Activated T-cell treated with anti-CD3 and anti-CD28 coated beads for 48 hours (primary cell): ENCODE measurements at places on chromosomes 1 and 21.

GRCh38 chr1:41728403-41729202 lies 190.1 kb downstream of the HIVEP3 start:
- peak; percentile 74 for DNase-seq

DNA sequence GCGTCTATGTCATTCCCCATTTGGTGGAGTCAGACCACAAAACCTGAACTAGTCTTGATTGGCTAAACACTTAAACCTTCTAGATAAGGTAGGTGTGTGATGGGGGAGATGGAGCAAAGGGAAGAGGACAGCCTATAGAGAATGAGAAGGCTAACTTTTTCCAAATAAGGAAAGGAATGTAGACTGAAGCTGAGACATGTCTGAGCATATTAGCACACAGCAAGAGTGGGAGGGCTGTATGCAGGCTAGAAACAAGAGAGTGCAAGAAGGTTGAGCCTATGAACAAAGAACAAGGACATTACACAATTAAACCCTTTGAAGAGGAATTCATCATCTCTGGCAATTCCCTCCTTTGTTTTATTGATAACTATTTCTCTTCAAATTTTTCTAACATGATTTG lies 89.2 kb upstream of the OLFM3 start:
- DNase-seq, result no peak

DNA sequence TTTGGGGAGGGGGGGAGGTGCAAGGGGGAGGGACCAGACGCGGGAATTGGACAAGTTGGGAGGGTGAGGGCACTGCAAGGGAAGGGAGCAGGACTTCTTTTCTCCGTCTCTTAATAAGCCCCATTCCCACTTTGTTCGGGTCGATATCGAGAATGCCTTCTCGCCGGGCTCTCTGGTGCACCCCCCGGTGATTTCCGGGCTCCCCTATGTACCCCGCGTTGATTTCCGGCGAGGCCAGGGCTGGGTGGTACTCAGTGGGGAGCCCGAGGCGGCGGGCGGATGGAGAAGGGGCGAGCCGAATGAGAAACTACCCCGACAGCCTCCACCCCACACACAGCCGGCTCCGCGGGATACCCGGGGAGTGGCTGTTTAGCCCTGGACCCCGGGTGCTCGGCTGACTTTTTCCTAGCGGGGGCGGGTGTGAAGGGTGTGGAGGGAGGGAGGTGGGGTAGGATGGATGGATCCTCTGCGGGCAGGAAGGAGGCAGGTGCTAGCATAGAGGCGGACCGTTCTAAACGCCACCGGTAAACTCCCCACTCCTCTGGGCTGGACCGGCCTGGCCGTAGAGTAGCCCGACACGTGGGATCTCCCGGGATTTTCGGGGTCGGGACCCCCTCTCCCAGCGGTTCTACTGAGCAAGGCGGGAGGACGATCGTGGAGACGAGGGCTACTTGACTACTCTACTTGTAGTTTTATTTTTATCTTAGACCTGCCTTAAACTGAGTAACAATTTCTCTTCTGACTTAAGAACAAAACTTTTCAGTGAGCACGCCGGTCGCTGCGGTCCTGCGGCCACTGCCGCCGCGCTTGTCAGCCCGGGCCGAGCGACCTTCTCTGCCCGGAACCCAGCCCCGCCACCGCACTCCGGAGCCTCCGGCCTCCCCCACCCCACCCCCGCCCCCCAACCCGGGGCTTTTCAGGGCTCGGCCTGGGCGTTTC lies 1.0 kb downstream of the RNF220 start:
- DNase-seq, result no peak

- DNase-seq, result no peak
Measured at GRCh38 chr1:85047472-85048295, 616 bp downstream of the MCOLN3 start.

GRCh38 chr1:1290238-1290731 lies 10.0 kb downstream of the SCNN1D start:
- no peak for DNase-seq

GRCh38 chr1:176838276-176838995 lies 326.1 kb downstream of the ASTN1 start:
- no peak for DNase-seq

- DNase-seq, result peak; percentile 76
Measured at GRCh38 chr1:31939484-31940329, 1.5 kb upstream of the PTP4A2 start.

DNA sequence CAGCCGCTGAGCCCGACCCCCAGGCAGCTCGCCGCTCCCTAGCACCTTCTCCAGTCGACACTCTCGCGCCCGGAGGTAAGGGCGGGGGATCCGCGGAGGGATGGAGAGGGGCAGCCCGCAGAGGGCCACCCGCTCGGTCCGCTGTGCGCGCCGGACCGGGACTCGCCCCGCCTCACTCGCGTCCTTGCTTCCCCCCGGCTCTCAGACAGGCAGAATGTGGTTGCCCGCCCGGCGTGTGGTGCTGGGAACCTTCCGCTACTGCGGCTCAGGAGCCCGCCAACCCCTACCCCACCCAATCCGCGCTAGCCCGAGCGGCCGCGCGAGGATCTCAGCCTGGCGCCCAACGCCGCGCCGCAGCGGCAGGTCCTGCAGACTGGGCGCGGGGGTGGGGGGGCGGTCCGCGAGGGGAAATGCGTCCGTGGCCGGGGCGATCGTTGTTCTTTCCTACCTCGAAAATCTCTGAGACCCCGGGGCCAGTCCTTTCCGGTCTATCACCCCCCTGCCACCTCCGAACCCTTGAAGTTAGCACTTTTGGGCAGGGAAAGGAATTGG lies 404 bp downstream of the LRRC8C start:
- peak; percentile 56 for DNase-seq

GRCh38 chr1:219990782-219991510 lies 55.4 kb downstream of the EPRS1 start:
- DNase-seq, result no peak

GRCh38 chr1:12009318-12009947 lies 9.9 kb upstream of the MIIP start:
- no peak for DNase-seq

GRCh38 chr1:21378705-21379494 lies 61.0 kb upstream of the NBPF3 start:
- DNase-seq, result no peak

DNA sequence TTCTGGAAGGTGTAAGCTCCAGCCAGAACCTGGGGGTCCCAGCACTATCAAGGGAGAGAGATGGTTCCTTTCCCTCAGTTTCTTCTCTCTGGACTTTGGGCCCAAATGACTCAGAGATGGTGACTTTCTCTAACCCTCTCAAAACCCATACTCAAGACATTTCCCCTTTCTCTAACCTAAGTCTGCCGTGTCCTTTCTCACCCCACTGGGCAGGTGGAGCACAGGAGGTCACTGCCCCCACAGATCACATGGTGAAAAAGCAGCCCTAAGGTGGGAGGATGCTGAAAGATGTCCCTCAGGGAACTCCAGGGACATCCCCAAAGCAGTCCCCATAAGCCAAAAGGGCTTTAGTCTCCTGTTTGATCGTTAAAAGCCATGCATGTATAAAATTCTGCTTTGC lies 173.7 kb downstream of the HIVEP3 start:
- no peak for DNase-seq

- no peak for DNase-seq
Measured at GRCh38 chr1:88873737-88874349, 17.5 kb downstream of the GTF2B start.

DNA sequence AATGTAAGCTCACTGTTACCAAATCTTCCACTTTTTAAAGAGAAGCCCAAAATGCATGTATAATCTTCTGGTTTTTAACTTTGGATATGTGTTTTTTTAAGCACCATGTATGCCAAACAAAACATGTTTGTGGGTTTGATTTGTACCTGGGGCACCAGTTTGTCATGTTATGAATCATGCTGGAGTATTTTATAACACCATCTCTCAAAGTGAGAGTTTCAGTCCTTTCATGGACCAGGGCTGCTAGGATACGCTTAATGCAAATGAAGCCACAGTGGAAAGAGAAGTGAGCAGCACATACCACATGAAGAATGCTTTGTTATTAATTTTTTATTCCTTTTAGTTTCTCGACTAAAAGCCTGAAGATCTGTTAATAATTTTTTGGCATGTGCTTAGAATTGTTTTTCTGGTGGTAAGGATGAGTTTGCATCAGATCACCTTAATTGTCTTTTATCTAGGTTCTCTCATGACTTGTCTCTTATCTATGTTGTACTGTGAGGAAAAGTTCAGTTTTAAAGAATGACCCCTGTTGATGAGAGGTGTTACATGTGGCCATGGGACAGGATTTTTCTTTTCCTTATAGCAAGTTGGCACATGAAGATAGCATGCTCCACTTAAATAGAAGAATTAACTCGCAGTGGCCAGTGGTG lies 2.0 kb upstream of the RABGAP1L start:
- no peak for DNase-seq

DNA sequence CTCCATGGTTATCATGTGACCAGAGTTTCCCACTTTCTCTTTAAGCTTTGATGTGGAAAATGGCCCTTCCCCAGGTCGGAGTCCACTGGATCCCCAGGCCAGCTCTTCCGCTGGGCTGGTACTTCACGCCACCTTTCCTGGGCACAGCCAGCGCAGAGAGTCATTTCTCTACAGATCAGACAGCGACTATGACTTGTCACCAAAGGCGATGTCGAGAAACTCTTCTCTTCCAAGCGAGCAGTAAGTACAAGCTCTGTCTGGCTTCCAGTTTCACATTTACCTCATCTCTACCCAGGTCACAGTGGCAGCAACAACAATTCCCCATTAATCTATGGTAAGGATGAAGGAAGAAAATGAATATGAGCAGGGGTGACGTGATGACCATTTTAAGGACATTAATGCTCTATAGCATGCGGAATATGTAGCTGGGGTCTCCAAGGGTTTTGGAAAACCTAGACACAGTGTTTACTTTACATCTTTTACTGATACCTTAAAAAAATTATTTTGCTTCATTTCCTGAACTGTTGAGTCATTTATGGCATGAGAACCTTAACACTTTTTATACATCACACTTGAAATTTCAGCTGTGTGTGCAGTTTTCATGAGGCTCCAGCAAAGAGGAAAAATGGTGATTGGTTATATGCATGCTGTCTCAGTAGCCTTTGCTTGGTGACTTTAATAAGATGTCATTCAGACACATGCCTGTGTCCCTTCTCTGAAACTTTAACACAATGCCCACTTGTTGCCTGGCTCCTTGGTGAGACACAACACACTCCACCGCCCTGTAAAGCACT lies 286.3 kb upstream of the SGIP1 start:
- no peak for DNase-seq

GRCh38 chr1:10152709-10153284 lies 57.6 kb upstream of the KIF1B start:
- peak; percentile 38 for DNase-seq

GRCh38 chr1:183604038-183604808 lies 14.0 kb upstream of the NCF2 start:
- no peak for DNase-seq

DNA sequence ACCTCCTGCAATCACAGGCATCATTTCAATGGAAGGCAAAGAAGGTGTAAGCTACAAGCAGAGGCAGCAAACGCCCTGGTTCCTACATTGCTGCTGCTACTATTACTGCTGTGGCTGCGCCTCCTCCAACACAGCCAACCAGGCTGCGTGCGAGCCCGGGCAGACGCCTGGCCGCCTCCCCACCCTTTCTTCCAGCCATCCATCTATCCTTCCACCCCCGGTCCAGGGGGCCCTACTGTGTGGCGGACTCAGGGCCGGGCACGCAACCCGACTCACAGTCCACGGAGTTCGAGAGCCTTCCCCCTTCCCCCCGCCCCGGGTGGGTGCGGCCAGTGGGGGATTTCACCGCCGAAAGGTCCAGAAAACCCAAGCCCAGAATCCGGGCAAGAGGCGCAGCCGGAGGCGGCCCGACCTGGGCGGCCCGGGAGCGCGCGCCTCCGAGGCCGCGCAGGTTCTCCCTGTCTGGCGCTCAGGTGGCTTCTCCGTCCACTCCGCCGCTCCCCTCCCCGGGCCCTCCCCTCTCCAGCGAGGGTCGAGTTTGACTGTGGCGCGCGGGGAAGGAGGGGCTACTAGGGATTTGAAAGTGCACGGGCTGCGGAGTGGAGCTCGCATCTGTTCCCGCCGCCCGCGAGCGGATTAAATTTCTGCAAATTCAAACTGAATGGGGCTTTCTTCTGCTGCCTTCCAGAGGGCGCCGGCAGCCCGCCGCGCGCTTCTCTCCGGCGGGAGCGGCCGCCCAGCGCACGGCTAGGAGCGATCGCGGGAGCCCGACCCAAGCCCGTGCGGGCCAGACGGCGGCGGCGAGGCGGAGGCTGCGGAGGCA lies at the start of gene HUNK:
Gene HUNK (plus strand): TSS at position 569 of the 823 bp plus-strand sequence. CDS start 655 bp downstream, outside the sequence.
- peak; percentile 6 for DNase-seq

DNA sequence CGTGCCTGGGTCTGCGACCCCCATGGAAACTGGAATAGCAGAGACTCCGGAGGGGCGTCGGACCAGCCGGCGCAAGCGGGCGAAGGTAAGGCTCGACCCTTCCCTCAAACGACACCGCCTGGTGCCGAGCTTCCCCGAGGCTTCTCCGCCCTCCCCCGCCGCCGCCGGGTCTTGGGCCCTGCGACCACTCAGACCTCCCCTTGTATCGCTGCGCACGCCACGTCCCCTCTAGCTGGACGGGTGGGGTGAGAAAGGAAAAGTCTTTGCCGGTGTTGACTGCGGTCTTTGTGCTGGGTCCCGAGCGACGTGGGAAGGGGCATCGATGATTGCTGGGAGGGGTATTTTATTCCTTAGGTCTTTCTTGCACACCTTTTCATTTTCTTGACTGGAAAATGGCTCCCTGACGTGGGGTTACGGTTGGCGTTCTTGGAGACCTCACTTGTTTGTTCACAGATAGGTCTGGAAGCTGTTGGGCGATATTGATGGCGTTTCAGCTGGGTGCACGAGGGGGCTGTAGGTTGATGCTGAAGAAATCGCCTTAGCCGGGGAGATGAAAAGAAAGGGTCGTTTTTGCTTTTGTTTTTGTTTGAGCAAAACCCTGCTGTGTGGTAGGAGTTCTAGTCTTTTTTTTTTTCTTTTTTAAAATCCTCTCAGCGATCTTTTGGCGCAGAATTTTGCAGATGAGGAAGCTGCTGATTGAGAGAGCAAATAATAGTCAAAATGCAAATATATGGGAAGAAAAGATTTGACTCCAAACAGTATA lies 776 bp downstream of the KDM1A start:
- peak; percentile 11 for DNase-seq

GRCh38 chr1:77543822-77544448 lies 138.5 kb downstream of the ZZZ3 start:
- DNase-seq, result no peak

- no peak for DNase-seq
Measured at GRCh38 chr1:220281159-220281574, 8.9 kb upstream of the RAB3GAP2 start.

- DNase-seq, result no peak
Measured at GRCh38 chr1:209883341-209883971, 54.6 kb upstream of the SYT14 start.

DNA sequence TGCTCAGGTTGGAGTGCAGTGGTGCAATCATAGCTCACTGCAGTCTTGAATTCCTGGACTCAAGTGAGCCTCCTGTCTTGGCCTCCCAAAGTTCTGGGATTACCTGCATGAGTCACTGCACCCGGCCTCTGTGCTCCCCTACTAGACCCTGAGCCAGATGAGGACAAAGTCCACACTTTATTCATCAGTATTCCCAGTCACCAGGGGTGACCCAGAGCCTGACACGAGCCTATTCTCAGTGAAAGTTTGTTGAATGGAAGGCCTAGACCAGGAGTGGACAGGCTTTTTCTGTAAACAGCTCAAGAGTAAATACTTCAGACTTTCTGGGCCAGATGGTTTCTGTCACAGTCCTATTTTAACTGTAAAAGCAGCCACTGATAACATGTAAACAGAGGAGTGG lies 68.2 kb downstream of the MAB21L3 start:
- DNase-seq, result no peak
